ENCODE measurements at places on chromosomes 6 and 20.

DNA sequence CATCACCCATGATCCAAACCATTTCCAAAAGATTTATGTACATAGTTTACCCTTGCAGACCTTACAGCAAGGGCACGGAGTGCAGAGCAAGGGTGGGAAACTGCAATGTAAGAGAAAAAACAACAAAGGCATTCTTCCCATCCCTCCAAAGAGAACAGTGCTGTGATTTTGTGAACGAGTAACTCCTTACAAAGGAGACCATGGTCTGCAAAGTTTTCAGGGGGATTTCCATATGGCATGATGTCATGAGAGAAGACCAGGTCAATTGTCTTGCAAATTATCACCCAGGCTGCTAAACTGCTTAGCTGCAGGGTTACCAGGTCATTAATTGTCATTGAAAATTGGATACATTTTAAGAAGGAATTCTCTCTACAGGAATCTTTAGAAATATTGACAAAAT lies 58.3 kb downstream of the LAMP5 start:
- no peak for DNase-seq

DNA sequence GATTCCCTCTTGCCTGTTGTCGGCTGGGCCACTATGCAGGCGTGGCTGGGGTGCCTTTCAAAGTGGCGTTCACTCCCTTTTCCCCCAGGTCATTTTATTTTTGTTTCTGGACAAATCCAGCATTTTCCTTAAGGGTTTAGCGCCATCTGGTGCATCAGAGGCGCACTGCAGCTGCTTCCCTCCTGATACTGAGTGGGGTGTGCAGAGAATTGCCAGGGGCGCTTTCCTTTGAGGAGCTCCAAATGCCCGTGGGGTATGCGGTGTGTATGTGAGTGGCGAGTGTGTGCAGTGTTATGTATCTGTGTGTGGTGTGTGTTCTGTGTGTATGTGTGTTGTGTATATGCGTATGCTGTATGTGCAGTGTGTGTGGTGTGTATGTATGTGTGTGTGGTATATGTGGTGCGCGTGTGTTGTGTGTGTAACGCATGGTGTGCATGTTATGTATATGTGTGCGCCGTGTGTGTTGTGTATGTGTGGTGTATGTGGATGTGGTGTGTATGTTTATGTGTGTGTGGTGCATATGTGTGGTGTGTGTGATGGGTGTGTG lies 100.1 kb upstream of the AGPAT4 start:
- DNase-seq, result peak; percentile 53

DNA sequence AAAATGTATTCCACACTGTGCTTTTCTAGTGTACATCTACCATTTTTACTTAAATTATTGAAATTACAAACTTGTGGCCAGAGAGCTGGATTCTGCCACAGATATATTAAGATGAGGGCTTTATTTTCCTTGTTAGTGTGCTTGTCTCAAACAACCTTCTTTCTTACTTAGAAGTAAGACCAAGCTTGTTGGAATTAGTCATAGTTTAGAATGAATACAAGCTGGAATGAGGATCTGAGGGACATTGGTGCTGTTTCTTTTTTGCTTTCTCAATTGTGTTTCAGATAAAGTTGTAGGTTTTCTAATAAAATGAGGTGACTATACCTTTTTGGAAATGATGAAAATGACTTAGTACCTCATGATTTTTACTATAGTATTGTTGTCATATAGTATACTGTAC lies 40.3 kb downstream of the UBR2 start:
- no peak for DNase-seq

DNA sequence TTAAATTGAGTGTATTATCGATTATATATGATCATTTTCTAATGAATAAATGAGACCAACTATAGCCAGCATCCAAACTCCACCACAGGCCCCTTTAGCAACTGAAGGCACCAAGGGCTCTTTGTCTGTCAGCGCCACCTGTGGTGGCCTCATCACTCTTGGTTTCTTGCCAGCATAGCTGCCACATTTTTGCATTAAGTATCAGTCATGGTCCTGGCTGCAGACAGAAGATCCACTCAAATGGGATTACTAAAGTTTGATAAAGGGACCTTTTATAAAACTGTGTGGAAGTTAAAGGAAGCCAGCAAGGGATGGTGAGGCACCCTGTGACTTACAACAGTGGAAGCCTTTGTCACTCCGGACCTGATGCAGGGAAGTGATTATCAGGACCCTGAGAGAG lies 162.9 kb downstream of the C6orf118 start:
- DNase-seq, result no peak

DNA sequence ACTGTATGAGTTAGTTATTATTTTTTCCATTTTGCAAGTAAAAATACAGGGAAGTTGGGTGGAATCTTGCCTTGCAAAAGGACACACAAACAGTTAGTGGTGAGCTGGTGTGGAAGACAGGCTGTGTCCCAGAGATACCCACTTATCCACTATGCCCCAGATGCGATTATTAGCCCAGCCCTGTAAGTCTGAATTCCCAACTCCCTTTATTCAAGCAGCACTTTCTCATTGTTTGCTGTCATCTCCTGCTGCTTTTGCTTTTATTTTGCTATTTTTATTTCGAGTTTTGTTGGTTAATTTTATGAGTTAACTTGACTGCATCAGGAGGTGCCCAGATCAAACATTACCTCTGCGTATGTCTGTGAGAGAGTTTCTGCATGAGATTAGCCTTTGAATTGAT lies 239.4 kb downstream of the DOK5 start:
- no peak for DNase-seq

- DNase-seq, result no peak
Observed at GRCh38 chr6:52209770-52210169, 23.6 kb downstream of the IL17A start.

DNA sequence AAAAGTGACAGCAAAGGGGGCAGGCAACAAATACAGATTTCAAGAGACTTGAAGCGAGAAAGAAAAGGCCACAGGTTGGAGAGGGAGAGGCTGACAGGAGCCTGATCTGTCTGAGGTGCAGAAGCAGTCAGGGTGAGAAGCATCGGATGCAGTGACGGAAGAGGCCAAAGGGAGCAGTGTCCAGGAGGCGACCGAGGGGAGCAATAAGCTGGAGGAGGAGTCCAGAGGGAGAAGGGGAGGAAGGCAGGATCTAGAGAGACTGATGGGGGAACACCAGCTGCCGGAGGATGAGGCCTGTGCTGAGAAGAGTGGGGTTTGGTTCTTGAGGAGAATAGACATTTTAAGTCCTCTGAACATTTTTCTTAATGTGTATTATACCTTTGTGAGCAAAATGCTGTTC lies 23.8 kb downstream of the FARS2 start:
- no peak for DNase-seq

DNA sequence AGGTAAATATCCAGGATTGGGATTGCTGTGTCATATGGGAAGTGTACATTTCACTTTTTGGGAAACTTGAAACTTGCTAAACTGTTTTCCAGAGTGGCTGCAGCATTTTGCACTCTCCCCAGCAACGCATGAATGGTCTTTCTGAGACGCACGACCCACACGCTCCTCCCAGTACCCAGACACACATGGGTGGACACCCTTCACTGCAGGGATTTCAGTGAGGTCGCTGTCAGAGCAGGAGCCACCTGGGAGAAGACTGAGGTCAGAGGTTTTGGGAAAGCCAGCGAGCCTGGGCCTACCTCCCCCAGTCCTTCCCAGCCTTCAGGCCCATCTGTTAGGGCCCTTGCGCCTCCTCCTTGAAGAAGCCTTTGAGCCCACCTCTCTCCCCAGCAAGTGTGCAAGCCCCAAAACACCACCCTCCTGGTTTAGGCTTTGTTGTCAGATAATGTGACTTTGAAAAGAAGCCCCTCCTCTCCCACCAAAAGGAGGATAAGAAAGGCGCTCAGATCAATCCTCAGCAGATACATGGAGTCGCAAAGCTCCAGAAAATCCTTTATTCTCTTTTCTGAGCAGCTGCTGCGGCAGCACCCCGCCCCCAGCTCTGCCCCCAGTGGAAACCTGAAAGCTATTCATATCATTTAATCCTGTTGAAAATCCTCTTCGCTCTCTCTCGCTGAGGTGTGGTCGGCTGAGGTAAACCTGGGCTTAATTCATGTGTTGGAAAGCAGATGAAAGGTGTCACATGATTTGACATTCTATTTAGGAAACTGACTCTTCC lies 12.7 kb upstream of the JAG1 start:
- no peak for DNase-seq
